C1 segment of cervical spinal cord (tissue), 14 donors: ENCODE measurements at places on chromosomes 1 and 21.

GRCh38 chr1:48450505-48450904 is 21.5 kb downstream of the SPATA6 start:
- DNase-seq, result no peak

DNA sequence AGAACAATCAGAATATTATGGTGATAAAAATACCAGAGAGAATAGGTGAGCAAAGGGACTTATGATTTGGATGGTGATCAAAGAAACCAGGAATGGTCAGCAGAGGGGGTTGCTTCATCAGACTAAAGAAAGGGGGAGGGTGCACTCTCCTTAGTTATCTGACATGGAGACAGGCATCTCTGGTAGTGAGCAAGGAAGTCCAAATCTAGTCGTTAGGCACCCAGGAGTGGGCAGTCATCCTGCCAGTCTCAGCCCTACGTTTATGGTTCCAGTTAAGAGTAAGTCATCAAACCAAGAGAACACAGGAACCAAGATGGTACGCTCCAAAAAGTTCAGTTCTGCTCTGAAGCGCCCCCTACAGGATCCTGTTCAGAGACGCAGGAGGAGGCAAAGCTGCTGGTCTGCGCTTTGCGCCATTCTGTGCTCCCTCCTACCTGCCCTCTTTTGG is 28.6 kb downstream of the EBNA1BP2 start:
- no peak for DNase-seq

GRCh38 chr21:42663860-42664535 is 10.6 kb downstream of the PDE9A start:
- no peak for DNase-seq

DNA sequence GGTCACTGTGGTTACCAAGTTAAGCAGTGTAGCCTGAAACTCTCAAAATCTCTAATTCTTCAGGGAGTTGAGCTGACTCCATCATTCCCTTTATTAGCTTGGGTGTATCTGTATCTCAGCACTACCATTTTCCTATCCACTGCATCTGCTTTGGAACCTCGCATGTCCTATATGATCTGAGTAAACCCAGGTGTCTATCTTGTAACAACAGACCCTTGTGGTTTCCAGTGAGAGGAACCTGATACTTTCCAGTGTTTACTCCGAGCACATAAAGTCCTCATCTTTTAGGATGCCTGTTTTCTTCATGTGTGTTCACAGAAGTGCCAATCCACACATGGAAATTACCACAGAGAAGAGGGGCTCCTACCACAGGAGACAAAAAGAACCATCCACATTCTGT is 650.4 kb downstream of the LMO4 start:
- no peak for DNase-seq

GRCh38 chr1:20073256-20073655 is 3.3 kb downstream of the PLA2G5 start:
- DNase-seq, result no peak

- DNase-seq, result no peak
Measured at GRCh38 chr1:169590932-169591331, 4.7 kb upstream of the F5 start.

DNA sequence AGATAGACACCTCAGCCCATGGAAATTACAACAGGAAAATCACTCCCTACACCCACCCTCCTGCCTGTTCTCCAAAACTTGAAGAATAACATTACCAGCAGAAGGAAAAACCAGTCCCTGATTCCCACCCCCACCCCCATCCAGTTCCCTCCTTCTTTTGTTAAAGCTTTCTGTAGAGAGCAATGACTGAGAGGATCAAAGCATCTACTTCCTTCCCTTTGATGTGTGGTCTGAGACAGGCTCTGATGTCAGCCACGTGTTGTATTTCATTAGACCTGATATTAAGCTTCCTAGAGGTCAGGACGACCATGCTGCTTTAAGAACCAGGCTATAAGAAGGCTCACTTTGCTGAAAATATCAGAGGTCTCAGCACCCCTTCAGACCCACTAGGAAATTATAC is 73.9 kb upstream of the HAO2 start:
- no peak for DNase-seq

DNA sequence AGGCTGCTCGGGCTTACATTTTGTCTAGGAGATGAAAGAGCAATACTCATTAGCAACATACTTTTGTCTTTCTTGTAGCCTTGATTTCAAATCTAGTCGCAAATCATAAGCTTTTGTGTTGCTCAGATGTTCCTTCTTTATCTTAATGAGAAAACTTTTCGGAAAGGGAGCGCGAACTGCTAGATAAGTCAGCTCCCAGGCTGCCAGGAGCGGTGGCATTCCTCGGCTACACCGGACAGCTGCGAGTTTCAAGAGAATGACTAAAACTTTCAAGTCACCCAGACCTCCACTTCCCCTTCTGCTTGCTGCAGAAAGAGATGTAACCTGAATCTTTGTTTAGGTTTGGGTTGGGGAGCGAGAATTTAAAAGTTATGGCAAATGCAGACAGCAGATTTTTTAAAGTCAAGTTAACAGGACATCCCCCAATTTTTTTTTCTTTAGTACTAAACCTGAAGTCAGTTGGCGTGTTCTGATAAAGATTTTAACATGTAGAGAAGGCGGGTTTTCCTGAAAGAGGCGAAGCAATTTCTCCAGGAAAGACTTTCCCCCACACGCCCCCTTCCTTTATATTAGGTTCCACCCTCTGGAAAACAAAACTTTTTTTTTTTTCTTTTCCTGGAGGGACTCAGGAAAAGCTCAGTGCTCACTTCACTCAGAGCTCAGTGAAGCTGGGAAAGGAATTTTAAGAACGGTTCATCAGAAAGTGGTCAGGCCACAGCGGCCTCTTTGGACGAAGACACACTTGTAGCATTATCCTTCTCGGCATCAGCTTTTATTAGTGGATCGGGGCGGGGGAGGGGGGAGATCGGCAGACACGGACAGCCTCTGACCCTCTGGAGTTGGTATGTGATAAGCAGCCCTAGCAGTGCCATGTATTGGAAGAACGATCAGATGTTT is at the start of gene LHX8:
Gene LHX8, plus strand, starts transcription at position 639 of the 897 bp plus-strand sequence. CDS start 2,227 bp downstream, outside the sequence.
- no peak for DNase-seq

DNA sequence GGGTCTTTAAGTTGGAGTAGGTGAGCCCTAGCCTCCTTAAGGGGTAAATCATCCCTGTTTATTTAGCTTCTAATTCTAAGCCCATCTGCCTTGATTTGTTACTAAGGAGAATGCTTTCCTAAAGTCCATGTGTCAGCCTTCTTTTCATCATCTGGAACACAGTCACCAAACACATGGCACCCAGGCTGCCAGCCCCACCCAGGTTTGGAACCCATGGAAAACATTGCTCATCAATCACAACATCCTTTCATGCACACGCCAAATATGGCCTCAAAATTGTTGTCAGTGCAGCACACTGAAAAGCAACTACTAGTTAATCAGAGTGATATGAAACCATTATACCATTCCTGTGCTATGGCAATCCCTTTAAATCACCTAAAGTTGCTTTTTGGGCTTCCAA is 386.7 kb upstream of the ESRRG start:
- DNase-seq, result no peak

GRCh38 chr21:43578677-43579303 is 80.5 kb downstream of the HSF2BP start:
- DNase-seq, result no peak

- no peak for DNase-seq
Measured at GRCh38 chr1:223041481-223041880, 101.6 kb downstream of the TLR5 start.

- DNase-seq, result no peak
Measured at GRCh38 chr1:11352058-11352715, 79.2 kb downstream of the UBIAD1 start.

DNA sequence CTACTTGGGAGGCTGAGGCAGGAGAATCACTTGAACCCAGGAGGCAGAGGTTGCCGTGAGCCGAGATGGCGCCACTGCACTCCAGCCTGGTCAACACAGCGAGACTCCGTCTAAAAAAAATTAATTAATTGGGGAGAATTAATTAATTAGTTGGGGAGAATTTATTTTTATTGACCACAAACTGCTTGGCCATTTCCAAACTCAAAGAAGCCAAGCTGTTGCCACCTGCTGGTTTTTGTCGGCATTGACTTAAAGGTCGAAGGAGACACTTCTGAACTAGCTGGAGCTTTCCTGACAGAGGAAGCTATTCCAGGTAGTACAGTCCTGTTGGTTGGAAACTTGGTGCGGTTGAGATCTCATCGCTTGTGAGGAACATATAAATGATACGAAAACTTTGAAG is 13.1 kb downstream of the MAP1LC3C start:
- no peak for DNase-seq

- no peak for DNase-seq
Measured at GRCh38 chr1:68201546-68202238, 30.6 kb downstream of the WLS start.

GRCh38 chr1:21816602-21817302 is 4.7 kb downstream of the LDLRAD2 start:
- DNase-seq, result no peak

DNA sequence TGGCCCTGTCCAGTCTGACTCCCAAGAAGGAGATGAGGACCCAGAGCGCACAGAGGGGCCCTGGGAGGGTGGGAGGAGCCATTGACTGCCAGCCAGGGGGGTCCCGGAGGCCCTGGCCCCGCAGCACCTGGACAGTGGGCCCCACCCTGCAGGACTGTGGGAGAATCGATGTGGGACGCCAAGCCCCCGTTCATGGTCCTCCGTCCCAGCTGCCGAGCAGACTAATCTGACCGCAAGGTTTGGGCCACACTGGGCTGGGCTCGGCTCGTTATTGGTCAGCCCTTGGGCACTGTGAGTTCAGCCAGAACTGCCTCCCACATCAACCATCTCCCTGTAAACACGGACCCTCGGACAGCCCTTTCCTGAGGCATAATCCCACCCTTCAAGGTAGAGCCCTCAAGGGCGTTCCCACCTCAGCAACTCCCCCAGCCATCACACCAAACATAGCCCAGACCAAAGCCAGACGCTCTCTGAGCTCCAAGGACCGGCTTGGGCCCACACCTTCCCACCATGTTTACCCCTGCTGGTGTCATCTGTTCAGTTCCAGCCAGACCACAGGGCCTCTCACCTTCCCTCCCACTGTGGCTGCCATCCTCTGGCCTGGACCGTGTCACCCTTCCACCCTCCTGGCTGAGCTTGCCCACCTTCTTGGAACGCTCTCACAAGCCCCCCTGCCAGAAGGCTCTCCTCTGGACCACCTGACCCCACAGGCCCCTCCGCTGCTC is 16.2 kb upstream of the POFUT2 start:
- no peak for DNase-seq

- no peak for DNase-seq
Measured at GRCh38 chr1:31523769-31524168, 52.5 kb upstream of the TINAGL1 start.

DNA sequence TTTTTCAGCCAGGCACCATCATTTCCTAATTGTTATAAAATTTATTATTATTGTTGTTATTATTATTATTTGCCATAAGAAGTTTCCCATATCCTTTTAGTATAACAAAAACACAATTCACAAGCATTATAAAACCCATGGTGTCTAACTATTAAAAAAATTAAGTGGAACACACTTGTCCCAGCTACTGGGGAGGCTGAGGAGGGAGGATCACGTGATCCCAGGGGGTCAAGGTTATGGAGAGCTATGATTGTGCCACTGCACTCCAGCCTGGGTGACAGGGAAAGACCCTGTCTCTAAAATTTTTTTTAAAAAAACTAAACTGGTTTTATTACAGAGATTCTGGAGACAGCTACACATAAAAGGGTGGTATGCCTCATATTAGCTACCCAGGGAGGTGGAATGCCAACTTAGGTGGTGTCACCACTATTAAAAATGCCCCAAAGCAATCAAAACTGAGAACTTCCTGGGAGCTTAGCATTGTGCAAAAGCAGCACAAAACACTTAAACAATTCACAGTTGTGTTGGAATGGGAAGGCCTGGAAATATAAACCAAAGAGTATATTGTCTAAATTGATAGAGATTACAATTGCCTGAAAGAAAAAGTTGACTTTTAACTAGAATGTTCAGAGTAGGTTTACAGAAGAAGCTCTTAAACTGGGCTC is 8.7 kb upstream of the RGS4 start:
- DNase-seq, result no peak

DNA sequence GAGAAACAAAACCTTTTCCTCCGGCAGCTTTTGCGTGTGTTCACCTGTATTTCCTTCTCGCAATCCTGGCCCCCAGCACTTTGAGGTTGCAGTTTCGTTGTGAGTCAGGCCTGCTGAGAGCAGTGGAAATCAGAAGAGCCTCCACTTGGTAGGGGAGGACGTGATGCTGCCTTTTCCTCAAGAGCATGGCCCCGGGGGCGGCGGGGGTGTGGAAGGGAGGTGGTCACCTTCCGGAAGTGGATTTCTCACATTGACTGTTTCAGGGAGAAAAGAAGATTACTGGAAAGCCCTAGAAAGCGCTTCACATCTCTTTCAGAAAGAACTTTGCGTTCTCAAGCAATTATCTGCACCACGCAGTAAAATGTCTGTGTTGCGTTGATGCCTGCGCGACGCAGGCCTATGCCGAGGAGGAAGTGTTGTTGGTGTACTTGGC is 12.2 kb upstream of the IL10 start:
- DNase-seq, result no peak

GRCh38 chr1:71565262-71565661 is 484.4 kb upstream of the ZRANB2 start:
- no peak for DNase-seq

DNA sequence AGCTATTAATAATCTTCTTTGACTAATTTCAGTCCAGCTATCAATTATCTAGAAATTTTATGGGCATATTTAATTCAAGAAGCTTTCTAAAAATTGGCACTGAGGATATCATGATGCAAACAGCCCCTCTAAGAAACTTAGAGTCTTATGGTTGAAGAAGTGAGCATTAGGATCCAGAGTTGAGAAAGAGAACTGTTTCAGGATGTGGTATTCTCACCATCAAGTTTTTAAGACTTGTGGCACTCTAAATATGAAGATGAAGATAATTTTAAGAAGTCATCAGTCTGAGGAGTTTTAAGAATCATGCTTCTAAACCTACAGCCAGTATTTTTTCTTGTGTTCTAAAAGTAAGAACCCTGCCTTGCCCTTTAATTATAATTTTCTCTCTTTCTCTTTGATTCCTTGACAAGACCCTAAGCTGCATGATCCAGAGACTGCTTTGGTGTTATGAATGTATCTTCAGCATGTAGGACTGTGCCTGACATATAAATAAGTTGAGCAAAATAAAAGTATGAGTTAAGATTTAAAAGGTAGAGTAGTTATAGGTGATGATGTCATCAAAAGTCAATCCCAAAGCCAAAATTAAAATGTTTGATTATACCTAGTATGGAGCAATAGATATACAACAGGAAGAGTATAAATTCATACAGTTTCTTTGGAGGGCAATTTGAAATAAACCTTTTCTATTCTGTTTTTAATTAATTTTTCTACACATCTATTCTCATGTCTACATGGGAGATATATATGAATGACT is 39.1 kb downstream of the RPS6KC1 start:
- DNase-seq, result no peak
